Karpas-422 (cell line): ENCODE measurements at places on chromosomes 13 and 19. TPM values are rescaled to one million over a fixed set of nuclear protein-coding genes. Genes with fewer than 3 reads are reported as not detected.
A peak's percentile ranks its signal among the peaks of the same experiment; 100 is the strongest.

GRCh38 chr19:3087769-3088168, 6.4 kb upstream of the GNA11 start:
- H3K4me1 ChIP-seq = no peaks in the 10 kb centered on the region
- no peak overlapping the region for H3K4me3 ChIP-seq
- no peak for DNase-seq
- H3K27ac ChIP-seq = no peak overlapping the region
- H3K27me3 ChIP-seq = no peaks in the 10 kb centered on the region

GRCh38 chr13:107065036-107065435, 497.1 kb upstream of the ARGLU1 start:
- H3K4me3 ChIP-seq = no peak overlapping the region
- no peaks in the 10 kb centered on the region for H3K27me3 ChIP-seq
- no peak for DNase-seq
- H3K4me1 ChIP-seq = no peaks in the 10 kb centered on the region
- H3K36me3 ChIP-seq = no peaks in the 10 kb centered on the region

- no peak overlapping the region for H3K4me3 ChIP-seq
- H3K27ac ChIP-seq = no peak overlapping the region
- no peak for DNase-seq
- H3K27me3 ChIP-seq = no peaks in the 10 kb centered on the region
- no peaks in the 10 kb centered on the region for H3K36me3 ChIP-seq
Observed at GRCh38 chr13:113874177-113874576, 10.3 kb upstream of the GAS6 start.

The CLASRP gene
- 22.7 and 41.9 TPM in 2 replicates for total RNA-seq

The LYPD3 gene
- not detected in 2 replicates for total RNA-seq

- DNase-seq = peak; percentile 63
- H3K27me3 ChIP-seq = no peaks in the 10 kb centered on the region
- peak overlapping the region; percentile 83 for H3K4me3 ChIP-seq
- H3K36me3 ChIP-seq = peaks cover 47% of the 10 kb centered on the region
- H3K27ac ChIP-seq = no peak overlapping the region
Observed at GRCh38 chr19:58229255-58229639, 533 bp downstream of the ZNF544 start.

DNA sequence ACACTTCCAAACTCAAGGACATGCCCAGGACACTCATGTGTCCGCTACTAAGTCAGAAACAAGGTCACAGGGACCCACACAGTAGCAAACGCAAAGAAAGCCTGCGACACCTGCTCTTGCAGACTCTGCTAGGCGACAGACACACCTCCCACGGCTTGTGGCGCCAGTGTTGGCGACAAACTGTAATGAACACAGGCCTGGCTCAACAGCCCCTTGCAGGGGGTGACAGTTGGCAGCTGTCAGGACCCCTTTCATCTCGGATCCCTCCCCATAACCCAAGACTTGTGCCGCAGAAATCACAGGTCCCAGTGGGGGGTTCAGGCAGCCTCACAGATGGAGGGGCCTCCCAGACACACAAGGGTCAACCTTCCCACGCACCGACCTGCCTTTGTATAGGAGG, 364 bp downstream of the CKM start:
- peaks cover 2% of the 10 kb centered on the region; the same call in 1 of the 2 replicates for H3K4me1 ChIP-seq
- no peaks in the 10 kb centered on the region for H3K27me3 ChIP-seq
- no peaks in the 10 kb centered on the region for H3K36me3 ChIP-seq
- H3K4me3 ChIP-seq = no peak overlapping the region

- no peak overlapping the region for H3K27ac ChIP-seq
- no peaks in the 10 kb centered on the region for H3K27me3 ChIP-seq
- H3K4me1 ChIP-seq = peaks cover 33% of the 10 kb centered on the region
- H3K36me3 ChIP-seq = no peaks in the 10 kb centered on the region
Observed at GRCh38 chr19:39847525-39847924, 1.3 kb upstream of the FBL start.

DNA sequence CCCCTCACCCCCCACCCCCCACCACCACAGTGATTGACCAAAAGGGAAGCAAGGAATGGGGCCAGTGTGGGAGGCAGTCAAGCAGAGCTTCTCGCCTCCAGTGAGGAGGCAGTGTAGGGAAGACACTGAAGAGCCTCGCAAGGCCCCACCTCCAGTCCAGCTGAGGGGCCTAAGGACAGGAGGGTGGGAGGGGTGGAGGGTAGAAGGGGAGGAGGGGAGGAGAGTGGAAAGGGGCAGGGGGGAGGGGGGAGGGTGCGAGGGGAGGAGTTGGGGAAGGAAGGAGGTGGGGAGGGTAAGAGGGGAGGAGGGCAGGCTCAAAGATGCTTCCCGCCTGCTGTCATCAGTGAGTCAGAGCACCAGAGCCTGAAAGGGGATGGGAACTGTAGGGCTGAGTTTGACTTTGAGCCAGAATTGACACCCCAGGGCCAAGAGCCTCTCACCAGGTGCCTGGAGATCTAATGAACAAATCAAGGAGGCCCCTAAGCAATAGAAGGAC, 786.2 kb downstream of the UQCRFS1 start:
- no peaks in the 10 kb centered on the region for H3K4me1 ChIP-seq
- H3K36me3 ChIP-seq = no peaks in the 10 kb centered on the region
